ENCODE measurements at places on chromosomes 12 and 14.

- DNase-seq = peak; percentile 35
These were observed 28.6 kb downstream of the TDG start for GRCh38 chr12:103994235-103994634.

DNA sequence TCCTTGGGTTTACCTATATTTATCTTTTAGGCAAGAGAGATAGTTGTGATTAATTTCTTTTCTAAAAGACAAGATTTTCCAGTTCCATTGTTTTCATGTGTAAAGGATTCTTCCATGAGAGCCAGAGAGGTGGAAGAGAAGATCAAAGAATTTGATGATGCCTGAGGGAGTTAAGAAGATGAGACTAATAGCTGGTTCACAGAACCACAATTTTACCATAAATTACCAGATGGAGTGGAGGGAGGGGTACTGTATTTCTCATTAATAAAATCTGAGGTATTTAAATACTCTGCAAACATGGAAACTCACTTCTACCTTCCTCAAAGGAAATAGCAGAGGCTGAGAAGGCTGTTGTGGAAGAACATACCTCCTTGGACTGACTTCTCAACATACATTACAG lies 34.6 kb downstream of the ALKBH1 start:
- no peak for DNase-seq

- DNase-seq = no peak
These were observed 64.9 kb downstream of the LLPH start for GRCh38 chr12:66065641-66066136.

DNA sequence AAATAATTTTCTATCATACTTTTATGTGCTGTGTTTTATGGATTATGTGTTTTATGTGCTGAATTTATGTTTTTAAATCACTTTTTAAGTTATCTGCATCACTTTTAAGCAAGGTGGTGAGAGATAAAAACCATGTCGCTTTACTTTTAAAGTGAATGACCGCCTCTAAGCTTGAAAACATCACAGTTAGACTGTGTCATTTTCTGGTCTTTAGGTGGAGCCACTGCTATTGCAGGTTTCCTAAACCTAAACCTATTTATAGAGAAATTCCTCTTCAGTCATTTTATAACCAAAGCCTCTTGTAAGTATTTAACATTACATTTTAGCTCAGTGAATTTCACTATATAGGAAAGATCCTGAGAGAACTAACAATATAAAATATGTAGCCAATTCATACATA lies 21.0 kb upstream of the MDM2 start:
- no peak for DNase-seq

DNA sequence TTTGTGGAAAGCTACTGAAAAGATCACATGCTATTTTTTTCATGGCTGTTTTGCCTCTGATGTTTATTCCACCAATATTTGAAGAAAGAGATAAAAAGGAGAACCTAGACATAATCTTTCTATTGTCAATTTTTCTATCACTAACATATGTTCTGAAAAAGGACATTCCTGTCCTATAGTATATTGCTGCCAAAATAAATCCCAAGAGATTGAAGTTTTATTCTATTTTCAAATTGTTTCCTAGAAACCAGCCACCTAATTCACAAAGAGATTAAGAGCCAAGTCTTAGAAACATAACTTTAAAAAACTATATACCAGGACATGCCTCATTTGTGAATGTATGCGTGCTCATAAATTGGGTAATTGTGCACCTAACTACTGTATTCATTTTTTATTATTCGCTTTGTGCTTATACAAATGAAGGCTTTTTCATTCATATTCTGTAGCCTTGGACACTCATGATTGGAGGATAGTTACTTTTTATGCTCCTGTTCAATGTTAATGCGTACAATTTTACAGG lies 200.7 kb downstream of the FUT8 start:
- no peak for DNase-seq

DNA sequence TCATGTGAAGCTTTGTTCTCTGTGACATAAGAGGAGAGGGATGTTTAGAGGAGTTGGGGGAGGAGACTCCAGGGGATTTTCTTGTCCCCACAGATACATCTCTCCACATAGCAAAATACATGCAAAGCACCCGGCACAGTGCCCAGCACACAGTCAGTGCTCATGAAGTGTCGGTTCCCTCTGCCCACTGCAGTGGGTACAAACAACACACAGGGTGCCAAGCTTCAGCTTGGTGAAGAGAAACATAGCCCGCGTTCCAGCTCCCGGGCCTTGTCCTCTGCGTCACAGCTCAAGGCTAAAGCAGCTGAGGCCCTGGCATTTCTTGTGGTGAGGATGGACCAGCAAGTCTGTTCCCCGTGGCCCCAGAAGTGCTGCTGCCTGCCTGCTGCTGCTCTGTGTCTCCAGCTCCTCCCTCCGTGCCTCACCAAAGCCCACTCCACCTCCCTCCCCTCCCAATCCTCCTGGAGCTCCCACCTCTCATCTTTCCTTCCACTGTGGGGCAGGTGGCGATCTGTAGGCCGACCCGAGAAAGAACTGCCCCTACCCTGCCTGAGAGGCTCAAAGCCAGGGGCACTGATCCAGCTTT lies 57.0 kb upstream of the FKBP4 start:
- DNase-seq = no peak

- DNase-seq = no peak
These were observed 17.1 kb upstream of the YBX3 start for GRCh38 chr12:10740182-10740581.

DNA sequence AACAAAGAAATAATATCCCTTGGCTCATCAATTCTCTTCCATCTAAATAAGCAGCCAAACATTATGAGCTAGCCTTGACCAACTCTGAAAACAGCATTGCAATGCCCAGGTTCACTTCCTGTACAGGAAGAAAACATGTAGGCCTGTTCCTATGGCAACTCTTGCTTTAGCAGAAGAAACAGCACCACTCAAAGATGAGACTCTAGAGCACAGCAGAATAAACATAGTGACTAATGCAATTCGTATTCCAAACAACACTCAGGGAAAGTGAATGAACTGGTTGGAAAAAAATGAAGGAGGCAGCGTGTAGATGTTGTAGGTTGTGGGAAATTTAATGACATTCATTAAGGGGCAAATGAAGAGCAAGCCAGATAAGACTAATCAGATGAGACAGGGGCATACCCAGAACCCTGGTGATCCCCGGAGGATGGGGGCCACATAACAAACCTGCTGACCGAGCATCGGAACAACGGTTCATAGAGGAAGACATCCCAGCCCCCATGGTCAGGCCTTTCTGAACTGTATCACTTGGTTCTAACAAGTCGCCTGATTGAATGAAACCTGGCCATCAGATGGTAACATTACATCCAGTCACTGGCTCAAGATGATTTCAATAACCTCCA lies 9.0 kb downstream of the ARHGDIB start:
- no peak for DNase-seq

- DNase-seq = no peak
These were observed 308.3 kb upstream of the RGS6 start for GRCh38 chr14:71623939-71624338.

- DNase-seq = no peak
These were observed 13.3 kb downstream of the LLPH start for GRCh38 chr12:66117242-66117641.

DNA sequence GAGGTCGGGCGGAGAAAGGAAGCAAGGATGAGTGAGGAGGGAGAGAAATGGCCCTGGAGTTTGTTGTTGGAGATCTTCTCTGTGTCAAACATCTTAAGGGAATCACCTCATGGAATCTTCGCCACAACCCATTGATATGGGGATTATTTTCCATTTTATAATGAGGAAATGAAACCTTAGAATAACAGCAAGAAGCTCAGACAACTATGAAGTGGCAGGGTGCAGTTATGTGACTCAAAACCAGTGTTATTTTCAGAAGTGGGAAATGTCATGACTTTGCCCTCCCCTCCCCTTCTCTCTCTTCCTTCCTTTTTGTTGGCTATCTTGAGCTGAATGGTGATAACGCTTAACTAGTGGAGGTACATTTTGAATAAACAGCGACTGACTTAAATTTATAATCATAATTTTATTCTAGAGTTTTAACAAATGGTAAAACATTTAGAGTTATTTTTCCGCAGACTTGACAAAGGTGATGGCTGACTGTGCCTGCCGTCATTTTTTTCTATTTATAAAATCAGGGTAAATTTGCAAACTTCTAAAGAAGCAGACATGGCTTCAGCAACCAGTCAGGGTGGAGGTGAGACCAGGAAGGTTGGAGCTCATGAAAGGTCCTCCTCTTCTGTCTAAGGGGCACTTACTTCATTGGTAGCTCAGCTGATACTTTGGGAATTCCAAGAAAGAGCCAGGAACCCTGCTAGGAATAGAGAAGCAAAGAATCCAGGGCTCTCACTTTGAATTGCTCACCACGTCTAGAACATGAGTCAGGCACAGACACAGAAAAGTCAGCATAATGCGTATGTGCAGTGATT lies 232.4 kb downstream of the RGS6 start:
- DNase-seq = no peak

DNA sequence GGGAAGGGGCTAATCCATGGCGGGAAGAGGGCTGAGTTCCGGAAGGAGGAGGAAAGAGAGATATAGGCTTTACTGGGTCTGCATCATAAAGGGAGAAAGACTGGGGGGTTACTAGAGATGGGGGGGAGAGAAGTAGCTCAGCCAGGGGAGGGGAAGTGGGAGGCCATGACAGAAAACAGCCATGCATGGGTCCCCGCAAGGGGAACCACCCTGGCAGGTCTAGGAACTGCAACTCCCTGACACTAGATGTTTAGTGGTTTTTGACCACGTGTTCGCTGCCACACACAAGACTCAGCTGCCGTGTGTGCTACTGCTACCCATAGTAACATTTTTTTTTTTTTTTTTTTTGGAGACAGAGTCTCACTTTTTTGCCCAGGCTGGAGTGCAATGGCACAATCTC lies 145.0 kb downstream of the RIMBP2 start:
- DNase-seq = no peak

DNA sequence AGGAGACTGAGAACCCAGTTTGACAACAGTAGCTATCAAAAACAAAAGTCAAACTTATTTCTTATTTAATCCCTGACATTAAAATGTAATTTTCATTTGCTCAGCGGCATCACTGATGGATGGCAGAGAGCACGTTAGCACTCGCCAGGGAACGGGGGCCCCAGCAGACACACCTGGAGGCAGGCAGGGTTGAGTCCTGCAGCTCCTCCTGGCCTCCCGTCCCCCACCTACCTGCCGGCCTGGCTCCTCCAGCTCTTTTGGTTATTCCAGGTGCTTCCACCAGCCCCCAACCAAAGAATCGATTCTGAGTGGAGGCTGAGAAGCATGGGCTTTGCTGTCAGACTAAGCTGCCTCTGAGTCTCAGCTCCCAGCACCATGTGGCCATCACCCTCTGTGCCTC lies 113.6 kb downstream of the PHETA1 start:
- no peak for DNase-seq

- DNase-seq = no peak
These were observed 55.8 kb downstream of the SRRM4 start for GRCh38 chr12:119036878-119037825.

GRCh38 chr12:52821826-52822660 lies 8.1 kb upstream of the KRT4 start:
- no peak for DNase-seq

GRCh38 chr12:16348435-16349130 lies 1.1 kb downstream of the MGST1 start:
- DNase-seq = no peak

DNA sequence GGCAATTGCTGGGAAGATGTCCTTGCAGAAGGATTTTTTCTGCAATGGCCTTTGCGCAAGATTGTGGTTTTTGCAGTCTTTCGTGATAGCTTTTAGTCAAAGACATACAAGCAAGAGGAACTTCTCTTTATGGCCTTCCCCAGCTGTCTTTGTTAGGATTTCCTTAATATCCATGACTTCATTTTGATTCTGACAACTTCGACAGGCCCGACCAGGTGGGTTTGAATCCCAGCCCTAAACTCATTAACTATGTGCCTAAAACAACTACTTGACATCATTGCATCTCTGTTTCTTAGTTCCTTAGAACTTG lies 13.3 kb upstream of the VRK1 start:
- DNase-seq = no peak

GRCh38 chr12:46497739-46498138 lies 125.2 kb upstream of the SLC38A2 start:
- no peak for DNase-seq

GRCh38 chr12:78641837-78642423 lies 222.6 kb upstream of the SYT1 start:
- no peak for DNase-seq

- DNase-seq = no peak
These were observed 505.9 kb downstream of the FLRT2 start for GRCh38 chr14:86035882-86036281.

DNA sequence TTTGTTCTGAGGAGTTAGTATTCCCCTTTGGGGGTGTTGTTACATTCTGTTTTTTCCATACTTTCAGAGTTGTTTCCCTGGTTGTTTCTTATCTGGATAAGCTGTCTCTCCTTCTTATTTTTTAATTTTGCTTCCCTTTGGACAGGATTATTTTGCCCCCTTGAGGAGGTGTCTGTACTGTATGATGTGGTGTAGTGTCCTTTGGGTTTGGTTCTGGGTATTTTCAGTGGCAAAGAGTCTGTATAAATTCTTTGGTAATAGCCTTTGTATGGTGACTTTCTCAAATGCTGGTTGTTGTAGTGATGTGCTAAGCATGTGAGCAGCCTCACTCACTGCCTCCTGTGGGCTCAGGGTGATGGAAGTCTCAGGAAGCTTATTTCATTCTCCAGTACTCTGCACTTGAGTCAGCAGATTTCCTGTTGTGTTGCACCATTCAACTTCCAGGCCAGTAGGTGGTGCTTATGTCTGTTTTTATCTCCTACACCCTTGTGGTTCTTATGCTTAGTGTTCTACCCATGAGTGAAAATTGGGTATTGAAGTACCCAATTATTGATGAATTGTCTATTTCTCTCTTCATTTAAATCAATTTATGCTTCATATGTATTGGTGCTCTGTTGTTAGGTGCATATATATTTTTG lies 103.3 kb upstream of the PMCH start:
- DNase-seq = no peak

DNA sequence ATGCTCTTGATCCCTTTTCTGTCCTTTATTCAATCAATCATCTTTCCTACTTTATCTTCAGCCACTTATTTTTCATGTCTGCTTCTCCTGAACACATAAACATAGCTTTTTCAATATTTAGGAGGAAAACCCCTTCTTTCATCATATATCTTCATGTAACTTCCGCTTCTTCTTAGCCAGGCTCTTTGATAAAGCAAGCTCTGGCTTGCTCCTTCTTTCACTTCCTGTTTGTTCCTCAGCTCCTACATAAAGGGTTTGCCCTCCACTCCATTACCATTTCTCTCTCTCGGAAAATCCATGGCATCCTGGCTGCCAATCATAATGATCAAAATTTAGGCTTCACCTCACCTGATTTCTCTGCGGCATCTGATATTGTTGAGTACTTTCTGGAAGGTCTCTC lies 33.7 kb upstream of the HELB start:
- no peak for DNase-seq

GRCh38 chr14:31489691-31490090 lies 1.9 kb upstream of the GPR33 start:
- DNase-seq = no peak
